Stomach (tissue), 19 donors: ENCODE measurements at places on chromosomes 4 and X. TPM values are rescaled to one million over a fixed set of nuclear protein-coding genes. Genes with fewer than 3 reads are reported as not detected.

Gene DDX60
- polyA plus RNA-seq = 5.6 TPM

Gene WWC2
- 6.0 TPM for polyA plus RNA-seq

Gene HERC3
- 4.4 TPM for polyA plus RNA-seq

Gene UCHL1
- polyA plus RNA-seq = 4.6 TPM

Gene HERC6
- polyA plus RNA-seq = 9.6 TPM

- DNase-seq = no peak
Observed at GRCh38 chrX:130139474-130140201, 26.0 kb downstream of the AIFM1 start.

DNA sequence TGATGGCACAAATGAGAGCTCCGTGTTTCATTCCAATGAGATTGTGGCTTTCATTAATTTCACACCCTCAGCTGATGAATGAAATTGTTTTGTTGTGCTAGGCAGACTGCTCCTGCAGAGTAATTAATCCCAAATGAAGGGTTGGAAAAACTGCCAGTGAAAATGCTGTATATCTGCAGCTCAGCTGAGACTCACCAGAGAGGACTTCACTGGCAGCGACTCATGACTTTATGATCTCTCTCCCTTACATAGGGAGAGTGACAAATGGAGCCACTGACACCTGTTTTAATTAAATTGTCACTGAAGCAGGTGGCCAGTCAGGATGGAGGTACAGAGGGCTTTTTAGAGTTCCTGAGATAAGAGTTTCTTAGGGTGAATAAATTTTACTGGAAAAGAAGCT lies 24.8 kb downstream of the GRXCR1 start:
- DNase-seq = no peak

DNA sequence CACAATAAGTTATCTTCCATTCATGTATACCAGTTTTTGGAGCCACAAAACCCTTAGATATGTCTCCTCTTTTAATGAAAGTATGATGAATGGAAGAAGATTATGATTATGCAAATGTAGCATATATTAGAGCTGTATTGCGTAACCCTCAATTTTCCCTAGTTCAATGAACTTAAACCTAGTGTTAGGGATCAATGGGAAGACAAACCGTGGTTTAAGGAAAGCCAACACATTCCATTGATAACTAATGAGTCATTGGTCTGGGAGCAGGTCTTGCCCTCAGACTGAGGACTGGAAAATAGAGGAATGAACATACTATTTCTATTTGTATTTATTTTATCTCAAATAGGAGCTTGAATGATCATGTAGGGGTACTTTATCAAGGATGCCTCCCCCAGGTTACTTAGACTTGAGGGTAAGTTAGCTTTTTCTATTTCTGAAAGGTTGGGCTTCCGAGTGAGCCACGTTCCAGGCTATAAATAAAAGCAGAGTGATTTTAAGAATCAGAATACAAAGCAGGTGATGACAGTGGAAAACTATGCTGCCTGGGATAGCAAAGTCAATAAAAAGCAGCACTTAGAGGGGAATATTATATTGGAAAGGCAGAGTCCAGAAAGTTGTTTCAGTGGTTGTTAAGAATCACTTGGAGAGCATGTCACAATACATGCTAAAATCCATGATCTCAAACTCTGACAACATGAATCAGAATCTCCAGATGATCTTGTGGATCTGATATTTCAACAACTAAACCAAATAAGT lies 356.0 kb downstream of the ADAM29 start:
- no peak for DNase-seq

DNA sequence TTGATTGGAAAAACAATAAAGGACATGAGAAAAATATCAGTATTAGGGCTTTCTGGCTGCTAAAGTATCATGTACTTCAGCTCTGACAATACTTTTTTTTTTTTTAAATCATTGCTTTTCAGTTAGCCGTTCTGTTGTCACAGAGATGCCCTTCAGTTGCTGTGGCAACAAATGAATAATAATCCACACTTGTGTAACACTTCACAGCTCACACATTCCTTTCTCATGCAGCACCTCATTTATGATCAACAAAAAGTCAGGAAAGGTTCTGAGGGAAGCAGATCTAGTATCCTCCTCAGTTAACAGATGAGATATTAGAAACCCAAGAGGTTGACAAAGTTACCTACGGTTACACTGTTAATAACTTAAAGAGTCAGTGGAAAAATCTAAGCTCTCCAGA lies 444.2 kb upstream of the SLIT2 start:
- no peak for DNase-seq

- no peak for DNase-seq
Observed at GRCh38 chr4:186634591-186635128, 79.3 kb upstream of the MTNR1A start.

GRCh38 chrX:107935200-107935599 lies 47.0 kb downstream of the TEX13B start:
- DNase-seq = no peak

GRCh38 chr4:67928546-67928945 lies 34.7 kb downstream of the TMPRSS11A start:
- DNase-seq = no peak
